Activated CD4-positive, alpha-beta T cell treated with anti-CD3 and anti-CD28 coated beads, Interleukin-2, amount 10 ng/mL, durations not matched to agents 7 days and 5 days (primary cell): ENCODE measurements at places on chromosomes 12 and 14.

- no peak for DNase-seq
These were observed 3.3 kb upstream of the CHURC1 start for GRCh38 chr14:64910847-64911495.

DNA sequence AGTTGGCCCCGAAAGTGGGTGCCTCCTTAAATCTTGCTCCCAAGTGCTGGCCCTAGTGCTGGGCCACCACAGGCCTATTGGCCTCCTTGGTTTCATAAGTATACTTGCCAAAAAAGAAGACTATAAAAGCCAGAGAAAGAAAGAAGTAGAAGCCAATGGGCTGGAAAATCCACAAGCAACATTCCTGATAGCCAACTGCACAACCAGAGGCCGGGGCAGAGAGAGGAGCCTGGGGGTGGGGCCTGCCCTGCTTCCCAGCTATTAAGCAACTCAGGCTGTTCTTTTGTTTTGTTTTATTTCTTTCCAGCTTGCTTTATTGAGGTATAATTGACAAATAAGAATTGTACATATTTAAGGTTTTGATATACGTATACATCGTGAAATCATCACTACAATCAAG lies 177.2 kb upstream of the NTF3 start:
- no peak for DNase-seq

GRCh38 chr14:99573000-99573330 lies 31.0 kb downstream of the CCDC85C start:
- no peak for DNase-seq

DNA sequence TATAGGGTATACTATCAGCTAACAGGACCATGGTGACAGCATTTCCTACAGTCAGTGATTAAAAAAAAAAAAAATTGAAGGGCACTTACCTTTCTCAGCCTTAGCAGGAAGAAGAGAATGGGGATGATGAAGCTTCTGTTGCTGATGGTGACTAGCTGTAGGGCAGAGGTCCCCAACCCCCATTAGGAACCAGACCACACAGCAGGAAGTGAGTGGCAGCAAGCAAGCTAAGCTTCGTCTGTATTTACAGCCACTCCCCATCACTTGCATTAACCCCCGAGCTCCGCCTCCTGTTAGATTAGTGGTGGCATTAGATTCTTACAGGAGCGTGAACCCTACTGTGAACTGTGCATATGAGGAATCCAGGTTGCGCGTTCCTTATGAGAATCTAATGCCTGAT lies 91.3 kb upstream of the USP44 start:
- no peak for DNase-seq

GRCh38 chr14:77184396-77185092 lies 2.9 kb downstream of the TMEM63C start:
- DNase-seq = no peak
